Left hindlimb (tissue), 1 donor: ENCODE measurements at places on chromosomes 4 and X.

DNA sequence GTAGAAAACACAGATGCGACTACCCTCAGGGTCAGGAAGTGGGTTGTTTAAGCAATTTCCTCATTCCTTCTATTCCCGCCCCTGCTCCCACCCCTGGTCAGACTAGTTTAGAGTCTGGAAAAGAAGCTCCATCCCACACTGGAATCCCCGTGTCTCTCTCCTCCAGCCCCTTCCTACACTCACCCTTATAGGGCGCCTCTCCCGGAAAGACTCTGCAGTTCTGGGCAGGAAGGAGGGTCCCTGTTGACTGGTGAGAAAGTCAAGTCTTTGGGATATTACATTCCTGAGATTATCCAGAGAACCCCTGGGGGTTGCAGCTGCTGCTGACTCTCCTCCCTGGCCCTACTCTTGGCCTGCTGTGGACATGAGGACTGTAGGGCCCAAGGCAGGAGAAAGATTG lies 11.9 kb downstream of the STARD8 start:
- peak; percentile 53 for DNase-seq

- no peak for DNase-seq
These were observed 1047.7 kb downstream of the C4orf33 start for GRCh38 chr4:130143656-130144055.

DNA sequence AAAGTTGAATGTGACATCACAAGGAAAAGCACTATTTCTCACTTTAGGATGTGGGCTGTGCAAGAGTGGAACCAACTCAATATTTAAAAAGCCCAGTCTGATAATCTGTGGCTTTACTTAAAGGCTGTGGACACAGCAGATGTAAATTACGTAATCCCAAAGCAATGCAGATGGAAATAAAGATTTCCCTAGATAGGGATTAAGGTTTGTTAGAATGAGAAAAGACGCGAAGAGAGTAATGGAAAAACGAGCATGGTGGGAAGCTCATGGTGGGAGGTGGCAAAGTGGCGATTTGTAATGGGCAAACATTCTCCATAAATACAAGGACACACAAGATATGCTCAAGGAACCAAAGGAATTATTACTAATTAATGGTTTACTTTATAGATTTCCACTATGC lies 985.5 kb downstream of the FSTL5 start:
- no peak for DNase-seq

DNA sequence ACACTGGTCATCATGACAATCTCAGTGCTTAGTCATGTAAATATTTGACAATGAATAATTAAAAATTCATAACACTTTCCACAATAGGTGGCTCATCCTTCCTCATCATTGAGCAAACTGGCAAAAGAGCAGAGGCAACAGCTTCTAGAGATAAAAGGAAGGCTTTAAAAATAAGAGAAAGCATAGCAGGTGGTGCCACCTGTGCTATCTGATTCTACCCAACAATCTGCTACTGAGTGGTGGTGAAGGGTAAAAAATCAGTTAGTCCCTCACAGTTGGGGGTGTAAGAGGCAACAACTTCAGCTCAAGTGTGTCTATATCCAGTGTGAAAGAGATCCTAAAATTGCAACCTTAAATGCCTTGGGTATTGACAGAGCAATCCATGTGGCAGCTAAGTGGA lies 280.1 kb upstream of the PPARGC1A start:
- DNase-seq = no peak

DNA sequence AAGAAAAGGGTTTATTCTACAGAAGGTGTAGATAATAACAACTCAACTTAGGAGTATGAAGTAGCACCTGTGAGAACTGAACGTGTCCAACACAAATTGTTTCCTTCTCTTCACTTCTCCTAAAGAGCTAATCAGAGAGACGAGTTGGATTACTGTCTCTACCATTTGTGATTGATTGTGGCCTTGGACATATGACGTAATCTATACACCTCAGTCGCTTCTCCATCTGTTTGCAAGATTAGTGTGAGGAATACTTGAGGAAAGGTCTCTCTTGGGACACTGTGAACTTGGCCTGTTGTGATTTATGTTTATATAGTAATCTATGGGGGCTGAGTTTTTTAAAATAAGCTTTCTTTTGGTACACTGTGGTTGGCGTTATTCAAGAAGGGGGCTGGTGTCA lies 182.0 kb downstream of the ZNF330 start:
- no peak for DNase-seq

DNA sequence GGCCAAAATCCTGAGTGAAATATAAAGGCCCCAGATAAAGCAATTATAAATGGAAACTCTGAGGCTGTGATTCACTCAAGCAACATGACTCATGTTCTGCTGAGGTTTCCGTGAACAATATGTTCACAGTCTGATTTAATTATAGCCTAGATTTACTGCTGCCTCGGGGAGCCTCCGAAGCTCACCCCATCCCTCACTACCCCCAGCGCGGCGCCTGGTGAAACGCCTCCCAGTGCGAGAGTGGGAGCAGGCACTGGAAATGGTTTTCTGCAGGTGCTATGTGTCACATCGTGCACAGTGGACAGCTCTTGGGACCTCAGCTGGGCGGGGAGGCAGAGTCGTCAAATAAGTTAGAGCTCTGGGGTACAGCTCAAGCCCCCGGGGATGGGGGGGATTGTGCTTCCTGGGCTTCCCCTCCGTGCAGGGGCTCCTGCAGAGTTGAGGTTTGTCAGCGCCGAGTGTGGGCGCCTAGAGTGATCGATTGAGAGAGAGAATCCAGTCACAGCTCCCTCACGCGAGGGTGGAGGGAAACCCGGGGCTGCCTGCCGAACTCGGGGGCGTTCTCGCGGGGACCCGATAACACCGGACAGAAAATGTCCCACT lies 110.6 kb downstream of the PHKA2 start:
- DNase-seq = no peak

DNA sequence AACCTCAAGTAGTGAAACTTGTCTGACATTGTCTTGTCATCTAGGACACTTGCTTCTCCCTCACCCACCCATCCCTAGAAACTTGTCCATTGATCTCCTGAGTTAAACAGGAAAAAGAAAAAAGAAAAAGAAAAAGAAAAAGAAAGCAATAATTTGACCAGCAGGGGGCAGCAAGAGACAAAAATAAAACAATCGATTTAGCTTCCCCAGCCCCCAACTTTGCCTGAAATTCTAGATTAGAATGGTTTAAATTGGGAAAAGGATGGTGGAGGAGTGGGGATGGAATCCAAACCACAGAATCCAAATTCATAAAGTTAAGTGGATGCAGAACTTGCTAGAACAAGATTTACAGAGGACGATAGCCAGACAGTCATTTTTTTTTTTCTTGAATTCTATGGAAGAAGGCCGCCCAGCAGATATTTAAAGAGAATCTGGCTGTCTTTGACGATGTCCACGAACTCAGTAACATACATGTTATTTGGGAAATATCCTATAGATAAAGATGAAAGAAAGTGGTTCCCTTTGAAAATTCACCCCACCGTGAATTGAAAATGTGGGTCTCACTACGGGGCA lies 282.9 kb downstream of the USP46 start:
- no peak for DNase-seq

- no peak for DNase-seq
These were observed 9.1 kb downstream of the SYN1 start for GRCh38 chrX:47610511-47610910.

DNA sequence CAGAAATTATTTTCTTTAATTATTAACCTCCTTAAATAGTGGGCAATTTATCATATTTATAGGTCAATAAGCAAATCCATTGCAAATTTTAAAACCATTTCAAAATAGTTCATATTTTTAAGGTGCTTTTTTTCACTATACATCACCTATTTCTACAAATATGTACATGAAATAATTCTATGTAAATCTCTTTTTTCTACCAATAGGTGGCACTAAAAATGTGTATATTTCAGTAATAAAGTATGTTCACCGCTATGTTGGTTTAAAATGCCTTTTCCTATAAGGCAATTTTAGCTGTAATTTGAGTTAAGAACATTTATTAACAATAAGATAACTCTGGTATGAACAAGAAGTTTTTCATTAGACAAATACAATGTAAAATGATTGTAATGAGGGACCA lies 672.2 kb downstream of the KCTD8 start:
- DNase-seq = no peak

- DNase-seq = no peak
These were observed 18.7 kb downstream of the CORIN start for GRCh38 chr4:47819178-47819577.

DNA sequence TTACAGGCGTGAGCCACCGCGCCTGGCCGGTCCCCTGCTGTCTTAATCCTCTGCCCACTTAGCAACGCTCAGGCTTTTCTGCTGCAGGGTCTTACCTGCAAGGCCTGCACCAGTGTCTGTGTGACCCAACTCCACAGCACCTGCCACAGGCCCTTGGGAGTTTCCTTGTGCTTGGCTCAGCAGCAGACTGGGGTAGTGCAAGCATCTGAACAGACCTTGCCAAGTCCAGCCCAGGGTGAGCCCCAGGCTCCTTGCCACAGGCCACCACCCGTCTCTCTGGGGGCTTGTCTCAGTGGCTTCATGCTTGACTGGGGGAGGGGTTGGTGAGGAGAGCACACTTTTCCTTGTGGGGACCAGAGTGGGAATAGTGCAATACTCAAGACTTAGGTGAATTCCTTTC lies 87.0 kb downstream of the FAM193A start:
- DNase-seq = no peak

GRCh38 chrX:41971346-41971745 lies 48.0 kb upstream of the CASK start:
- DNase-seq = no peak

DNA sequence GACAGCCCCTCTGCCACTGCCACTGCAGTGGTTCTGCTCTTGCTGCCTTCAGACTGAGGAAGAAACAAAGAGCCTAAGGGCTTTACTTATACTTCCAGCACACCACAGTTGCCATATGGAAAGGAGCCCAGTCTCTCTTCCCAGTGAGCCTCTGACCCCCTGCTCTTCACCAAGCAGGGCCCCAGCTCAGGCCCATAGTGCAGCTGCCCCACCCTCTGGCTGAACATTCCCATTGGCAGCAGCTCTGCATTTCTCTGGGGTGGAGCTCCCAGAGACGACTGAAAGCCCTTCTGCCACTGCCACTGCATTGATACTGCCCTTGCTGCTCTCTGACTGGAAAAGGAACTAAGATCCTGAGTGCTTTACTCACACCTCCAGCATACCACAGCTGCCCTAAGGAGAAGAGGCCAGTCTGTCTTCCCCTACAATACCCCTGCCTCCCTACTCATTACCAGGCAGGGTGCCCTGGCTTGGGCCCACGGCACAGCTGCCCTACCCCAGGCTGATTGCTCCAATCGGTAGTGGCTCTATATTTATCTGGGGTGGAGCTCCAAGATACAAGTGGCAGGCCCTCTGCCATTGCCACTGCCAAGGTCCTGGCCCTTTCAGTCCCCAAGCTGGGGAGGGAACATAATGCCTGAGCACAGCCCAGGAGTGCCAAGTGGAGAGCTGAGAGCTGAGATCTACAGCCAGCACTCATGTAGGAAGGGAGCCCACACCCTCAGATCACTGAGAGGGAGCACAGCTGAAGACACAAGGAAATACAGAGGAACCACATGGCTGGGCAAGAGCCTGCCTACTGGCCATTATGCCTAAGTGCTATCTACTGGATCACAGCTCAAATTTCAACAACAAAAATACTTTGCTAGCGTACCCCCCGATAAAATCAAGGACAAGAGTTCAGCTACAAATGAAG lies 36.0 kb downstream of the AWAT2 start:
- DNase-seq = peak; percentile 43
